ENCODE measurements at places on chromosomes 4 and X. TPM values are rescaled to one million over a fixed set of nuclear protein-coding genes. Genes with fewer than 3 reads are reported as not detected.

Gene GAGE12E
- not detected for polyA plus RNA-seq

GRCh38 chr4:146790515-146790914 lies 151.8 kb downstream of the POU4F2 start:
- H3K4me3 ChIP-seq = no peak overlapping the region
- no peaks in the 10 kb centered on the region for H3K36me3 ChIP-seq
- DNase-seq = no peak
- H3K4me1 ChIP-seq = no peaks in the 10 kb centered on the region
- no peak overlapping the region for H3K27ac ChIP-seq

- DNase-seq = no peak
- H3K36me3 ChIP-seq = peaks cover 5% of the 10 kb centered on the region
- H3K27ac ChIP-seq = no peak overlapping the region
These were observed 60.4 kb downstream of the PAGE2 start for GRCh38 chrX:55149242-55149641.

DNA sequence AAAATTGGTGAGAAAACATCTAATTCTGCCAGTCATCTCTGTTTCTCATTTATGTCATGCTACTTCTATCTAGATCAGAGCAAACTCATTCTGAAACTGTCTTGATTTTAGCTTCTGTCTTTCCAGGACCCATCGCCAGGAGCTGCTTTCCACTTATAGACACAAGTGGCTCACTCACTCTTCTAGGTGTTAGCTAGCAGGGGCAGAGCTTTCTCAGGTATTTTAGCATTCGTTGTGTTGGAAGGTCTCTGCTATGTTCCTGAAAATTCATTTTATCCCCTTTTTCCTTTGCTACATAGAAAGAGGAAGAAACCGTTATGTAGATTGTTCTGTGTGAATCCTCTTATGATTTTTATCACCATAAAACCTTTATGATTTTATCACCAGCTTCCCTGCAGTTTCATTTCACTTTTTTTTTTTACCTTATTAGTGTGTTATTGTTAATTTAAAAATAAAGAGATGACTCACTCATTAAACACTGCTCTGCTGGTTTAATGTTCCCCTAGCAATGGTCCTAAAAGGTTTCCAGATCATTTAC lies 246.6 kb upstream of the AADAT start:
- DNase-seq = no peak
- H3K27ac ChIP-seq = no peak overlapping the region
- no peaks in the 10 kb centered on the region for H3K27me3 ChIP-seq
- H3K4me1 ChIP-seq = no peaks in the 10 kb centered on the region
- no peak overlapping the region for H3K4me3 ChIP-seq

- no peak overlapping the region for H3K27ac ChIP-seq
- DNase-seq = no peak
- no peaks in the 10 kb centered on the region for H3K4me1 ChIP-seq
- H3K36me3 ChIP-seq = no peaks in the 10 kb centered on the region
These were observed 61.2 kb upstream of the HOPX start for GRCh38 chr4:56742080-56742871.

- no peaks in the 10 kb centered on the region for H3K36me3 ChIP-seq
- no peak for DNase-seq
- H3K4me3 ChIP-seq = no peak overlapping the region
- H3K27me3 ChIP-seq = peaks cover 65% of the 10 kb centered on the region
- H3K4me1 ChIP-seq = peaks cover 27% of the 10 kb centered on the region
- H3K27ac ChIP-seq = no peak overlapping the region
These were observed 11.3 kb downstream of the HMX1 start for GRCh38 chr4:8860096-8860891.

Gene PABPC4L
- polyA plus RNA-seq = 0.12 TPM

Measured in stomach (tissue), 19 donors.